ENCODE measurements at places on chromosomes 7 and 10. TPM values are rescaled to one million over a fixed set of nuclear protein-coding genes. Genes with fewer than 3 reads are reported as not detected.

The CYP2C19 gene
- total RNA-seq = not detected

The GNAT3 gene
- 0.26 TPM for total RNA-seq

The MYH16 gene
- not detected for total RNA-seq

The KNDC1 gene
- not detected for total RNA-seq

The PKD1L1 gene
- total RNA-seq = 2.8 TPM

The ASZ1 gene
- total RNA-seq = not detected

The TMEM196 gene
- not detected for total RNA-seq

The RNF133 gene
- not detected for total RNA-seq

GRCh38 chr7:12434012-12434642 lies 30.5 kb upstream of the VWDE start:
- no peak overlapping the region for H3K4me3 ChIP-seq
- H3K36me3 ChIP-seq = no peaks in the 10 kb centered on the region
- no peak overlapping the region for H3K27ac ChIP-seq
- H3K4me1 ChIP-seq = peaks cover 4% of the 10 kb centered on the region
- H3K27me3 ChIP-seq = no peaks in the 10 kb centered on the region
- peak; percentile 44 for DNase-seq

- no peak for DNase-seq
- no peaks in the 10 kb centered on the region for H3K36me3 ChIP-seq
- H3K27me3 ChIP-seq = no peaks in the 10 kb centered on the region
- H3K4me1 ChIP-seq = no peaks in the 10 kb centered on the region
- H3K4me3 ChIP-seq = no peak overlapping the region
- no peak overlapping the region for H3K27ac ChIP-seq
These were observed 122.6 kb downstream of the PON1 start for GRCh38 chr7:95201727-95202126.

DNA sequence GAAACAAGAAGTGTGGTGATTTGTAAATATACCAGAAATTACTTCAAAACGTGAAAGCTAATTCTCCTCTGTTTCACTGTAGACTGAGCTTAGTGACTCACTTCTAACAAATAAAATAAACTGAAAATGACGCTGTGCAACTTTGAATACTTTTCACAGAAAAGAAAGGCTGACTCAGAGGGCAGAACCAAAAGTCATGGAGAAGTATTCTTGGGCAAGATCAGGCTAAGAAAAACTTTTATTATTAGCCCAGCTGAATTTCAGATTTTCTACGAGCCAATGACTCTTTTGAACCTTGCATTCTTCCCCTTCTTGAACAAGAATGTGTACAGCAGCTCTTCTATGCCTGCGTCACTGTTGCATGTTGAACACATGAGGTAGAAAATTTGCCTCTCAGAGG lies 527.3 kb upstream of the GHITM start:
- H3K27me3 ChIP-seq = no peaks in the 10 kb centered on the region
- no peaks in the 10 kb centered on the region for H3K4me1 ChIP-seq
- H3K27ac ChIP-seq = no peak overlapping the region
- no peak for DNase-seq
- no peak overlapping the region for H3K4me3 ChIP-seq
- H3K36me3 ChIP-seq = no peaks in the 10 kb centered on the region

DNA sequence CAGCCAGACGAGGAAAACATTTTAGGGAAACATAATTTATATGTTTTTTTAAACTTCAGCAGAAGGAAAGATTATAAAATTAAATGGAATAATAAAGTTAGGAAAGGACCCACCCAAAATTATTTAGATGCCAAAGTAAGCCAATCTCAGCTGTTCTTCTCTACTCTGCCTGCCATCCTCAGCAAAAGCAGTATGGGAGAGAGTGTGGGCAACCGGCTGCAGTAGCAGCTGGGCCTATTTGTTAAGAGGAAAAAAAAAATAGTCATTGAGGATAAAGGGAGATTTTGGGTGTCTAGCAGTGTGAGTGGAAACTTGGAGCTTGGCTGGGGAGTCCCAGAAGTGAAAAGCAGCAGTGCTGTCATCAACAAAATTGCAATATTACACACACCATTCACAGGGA lies 15.4 kb downstream of the SEMA3E start:
- H3K27me3 ChIP-seq = no peaks in the 10 kb centered on the region
- no peak overlapping the region for H3K4me3 ChIP-seq
- H3K27ac ChIP-seq = no peak overlapping the region
- DNase-seq = no peak
- H3K36me3 ChIP-seq = no peaks in the 10 kb centered on the region

GRCh38 chr7:92421676-92422435 lies 25.4 kb upstream of the GATAD1 start:
- no peaks in the 10 kb centered on the region for H3K36me3 ChIP-seq
- H3K4me1 ChIP-seq = peaks cover 18% of the 10 kb centered on the region
- DNase-seq = no peak
- H3K27me3 ChIP-seq = no peaks in the 10 kb centered on the region
- no peak overlapping the region for H3K4me3 ChIP-seq

DNA sequence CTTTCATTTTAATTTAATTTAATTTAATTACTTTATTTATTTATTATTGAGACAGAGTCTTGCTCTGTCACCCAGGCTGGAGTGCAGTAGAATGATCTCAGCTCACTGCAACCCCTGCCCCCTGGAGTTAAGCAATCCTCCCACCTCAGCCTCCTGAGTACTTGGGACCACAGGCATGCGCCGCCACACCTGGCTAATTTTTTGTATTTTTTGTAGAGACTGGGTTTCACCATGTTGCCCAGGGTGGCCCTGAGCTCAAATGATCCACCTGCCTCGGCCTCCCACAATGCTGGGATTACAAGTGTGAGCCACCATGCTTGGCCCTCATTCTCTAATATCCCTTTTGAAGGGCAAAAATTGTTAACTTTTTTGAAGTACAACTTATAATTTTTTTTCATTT lies 92.9 kb downstream of the XRCC2 start:
- H3K4me1 ChIP-seq = no peaks in the 10 kb centered on the region
- H3K4me3 ChIP-seq = no peak overlapping the region
- H3K36me3 ChIP-seq = no peaks in the 10 kb centered on the region
- H3K27me3 ChIP-seq = no peaks in the 10 kb centered on the region

DNA sequence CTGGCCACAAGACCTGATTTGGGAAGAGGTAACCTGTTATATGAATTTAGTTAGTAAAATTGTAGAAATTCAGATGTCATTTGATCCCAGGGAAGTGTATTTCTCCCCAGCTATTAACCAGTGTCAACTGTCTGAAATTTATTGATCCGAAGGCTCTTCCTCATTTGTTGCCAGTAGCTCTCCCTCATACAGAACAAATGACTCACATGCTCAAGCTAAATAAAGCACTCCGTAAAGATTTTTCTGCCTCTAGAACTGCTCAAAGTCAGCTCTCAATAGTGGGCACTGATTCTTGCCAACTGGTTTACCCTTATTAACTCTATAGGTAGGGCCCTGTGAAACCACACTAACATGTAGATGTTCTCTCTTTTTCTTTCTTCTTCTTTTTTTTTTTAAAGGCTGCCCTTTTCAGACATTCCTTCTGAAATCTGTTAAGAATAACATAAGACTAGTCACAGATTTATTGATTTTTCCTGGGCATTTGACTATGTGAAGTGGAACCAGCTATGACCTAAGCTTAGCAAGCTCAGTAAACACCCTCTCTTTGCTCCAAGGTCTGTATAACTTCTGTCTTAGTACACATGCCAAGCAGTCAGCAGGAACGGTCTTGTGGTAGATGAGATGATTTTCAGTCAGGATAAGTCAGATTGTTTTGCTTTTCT lies 21.8 kb downstream of the RPA3 start:
- H3K27me3 ChIP-seq = no peaks in the 10 kb centered on the region
- no peak for DNase-seq
- no peaks in the 10 kb centered on the region for H3K36me3 ChIP-seq

- no peak overlapping the region for H3K4me3 ChIP-seq
- H3K4me1 ChIP-seq = no peaks in the 10 kb centered on the region
- no peak overlapping the region for H3K27ac ChIP-seq
- DNase-seq = no peak
- no peaks in the 10 kb centered on the region for H3K36me3 ChIP-seq
These were observed 277.6 kb downstream of the ELFN1 start for GRCh38 chr7:1947586-1948217.

DNA sequence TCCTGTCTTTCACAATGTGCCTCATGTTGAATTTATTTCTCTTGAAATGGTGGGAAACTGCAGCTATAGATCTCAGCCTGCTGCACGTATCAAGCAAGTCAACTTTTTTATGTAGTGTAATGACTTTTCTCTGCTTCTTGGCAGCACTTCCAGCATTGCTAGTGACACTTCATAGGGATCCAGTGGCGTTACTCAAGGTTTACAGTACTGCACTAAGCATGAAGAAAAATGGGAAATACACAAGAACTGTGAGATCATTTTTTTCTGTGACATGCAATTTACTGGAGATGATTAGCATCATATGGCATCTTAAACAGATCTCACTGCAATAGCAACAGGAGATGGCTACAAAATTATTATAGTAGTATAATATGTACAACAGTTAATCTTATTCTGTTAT lies 90.9 kb downstream of the POLR1F start:
- no peak overlapping the region for H3K4me3 ChIP-seq
- H3K36me3 ChIP-seq = no peaks in the 10 kb centered on the region
- H3K27ac ChIP-seq = no peak overlapping the region
- DNase-seq = no peak

DNA sequence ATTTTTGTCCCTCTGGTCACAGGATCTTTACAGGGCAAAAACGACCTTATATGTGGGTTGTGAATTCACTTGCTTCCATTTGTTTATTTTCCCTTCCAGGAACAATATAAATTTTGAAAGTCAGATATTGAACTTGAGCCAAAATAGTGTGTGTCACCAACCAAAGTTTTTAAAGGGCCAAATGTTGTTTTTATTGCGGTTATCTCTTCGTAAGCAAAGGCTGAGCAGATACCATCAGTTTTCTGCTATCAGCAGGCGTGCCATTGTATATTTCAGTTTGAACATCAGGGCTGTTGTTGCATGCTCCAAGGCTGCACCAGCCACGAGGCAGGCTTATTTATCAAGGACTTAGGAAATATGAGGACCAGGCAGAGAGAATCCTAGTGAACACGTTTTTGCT lies 160.3 kb downstream of the PAXIP1 start:
- DNase-seq = no peak
- no peaks in the 10 kb centered on the region for H3K4me1 ChIP-seq
- no peak overlapping the region for H3K27ac ChIP-seq
- H3K36me3 ChIP-seq = no peaks in the 10 kb centered on the region
- H3K27me3 ChIP-seq = no peaks in the 10 kb centered on the region
- no peak overlapping the region for H3K4me3 ChIP-seq

DNA sequence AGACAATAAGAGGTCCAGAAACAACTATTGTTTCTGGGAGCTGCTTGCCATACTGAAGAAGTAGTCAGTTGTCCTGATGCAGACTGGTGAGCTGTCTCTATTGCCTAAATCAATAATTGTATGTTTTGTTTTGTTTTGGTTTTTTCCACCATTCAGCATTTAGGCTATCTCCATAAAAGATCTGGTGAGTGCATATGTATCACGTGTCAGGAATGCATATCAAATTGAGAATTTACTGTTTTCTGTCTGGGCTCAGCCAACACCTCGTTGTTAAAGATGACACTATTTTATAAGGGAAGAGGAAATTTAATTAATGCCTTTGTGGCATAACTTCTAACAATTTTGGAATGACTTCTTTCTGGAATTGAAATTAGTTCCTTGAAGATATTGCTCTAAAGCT lies 66.2 kb downstream of the SORCS1 start:
- H3K27ac ChIP-seq = no peak overlapping the region
- no peak overlapping the region for H3K4me3 ChIP-seq
- H3K36me3 ChIP-seq = no peaks in the 10 kb centered on the region
- no peak for DNase-seq

DNA sequence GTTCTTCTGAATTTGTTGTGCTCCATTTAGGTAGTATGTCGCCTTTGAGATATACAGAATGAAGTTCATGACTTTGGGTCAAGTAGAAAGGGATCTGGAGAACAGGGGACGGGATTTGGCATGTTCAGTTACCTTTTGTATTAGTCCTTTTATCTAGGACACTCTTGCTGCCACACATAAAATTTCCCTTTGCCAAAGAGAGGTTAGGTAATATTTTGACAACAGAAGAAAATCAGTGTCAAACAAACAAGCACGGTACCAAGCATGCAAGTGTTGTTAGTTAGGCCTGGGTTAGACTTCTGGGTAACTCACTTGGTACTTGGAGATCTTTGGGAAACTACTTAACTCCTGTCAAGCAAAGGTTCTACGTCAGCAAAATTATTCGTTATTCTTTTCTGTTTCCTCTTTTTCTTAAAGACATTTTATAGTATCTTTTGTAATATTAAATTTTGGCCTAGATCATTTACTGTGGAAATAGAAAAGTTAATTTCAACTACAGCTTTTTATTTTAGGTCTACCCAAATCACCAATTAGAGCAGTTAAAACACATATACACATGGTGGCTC lies 116.7 kb downstream of the PLXDC2 start:
- no peak overlapping the region for H3K27ac ChIP-seq
- no peaks in the 10 kb centered on the region for H3K36me3 ChIP-seq
- no peaks in the 10 kb centered on the region for H3K27me3 ChIP-seq
- H3K4me3 ChIP-seq = no peak overlapping the region
- no peak for DNase-seq

- H3K4me1 ChIP-seq = peaks cover 5% of the 10 kb centered on the region
- H3K27ac ChIP-seq = no peak overlapping the region
- no peaks in the 10 kb centered on the region for H3K36me3 ChIP-seq
- 0 out of 2 replicates have a peak, but pooled peaks cover 3% of the 10 kb centered on the region for H3K27me3 ChIP-seq
- no peak for DNase-seq
- H3K4me3 ChIP-seq = no peak overlapping the region
These were observed 458.6 kb upstream of the KLF6 start for GRCh38 chr10:4243651-4244050.

- peaks cover 35% of the 10 kb centered on the region for H3K36me3 ChIP-seq
- H3K4me1 ChIP-seq = peaks cover 73% of the 10 kb centered on the region
- H3K4me3 ChIP-seq = peak overlapping the region; percentile 84
- peak overlapping the region; percentile 98 for H3K27ac ChIP-seq
- no peaks in the 10 kb centered on the region for H3K27me3 ChIP-seq
These were observed 1.0 kb downstream of the SYPL1 start for GRCh38 chr7:106110885-106111654.

DNA sequence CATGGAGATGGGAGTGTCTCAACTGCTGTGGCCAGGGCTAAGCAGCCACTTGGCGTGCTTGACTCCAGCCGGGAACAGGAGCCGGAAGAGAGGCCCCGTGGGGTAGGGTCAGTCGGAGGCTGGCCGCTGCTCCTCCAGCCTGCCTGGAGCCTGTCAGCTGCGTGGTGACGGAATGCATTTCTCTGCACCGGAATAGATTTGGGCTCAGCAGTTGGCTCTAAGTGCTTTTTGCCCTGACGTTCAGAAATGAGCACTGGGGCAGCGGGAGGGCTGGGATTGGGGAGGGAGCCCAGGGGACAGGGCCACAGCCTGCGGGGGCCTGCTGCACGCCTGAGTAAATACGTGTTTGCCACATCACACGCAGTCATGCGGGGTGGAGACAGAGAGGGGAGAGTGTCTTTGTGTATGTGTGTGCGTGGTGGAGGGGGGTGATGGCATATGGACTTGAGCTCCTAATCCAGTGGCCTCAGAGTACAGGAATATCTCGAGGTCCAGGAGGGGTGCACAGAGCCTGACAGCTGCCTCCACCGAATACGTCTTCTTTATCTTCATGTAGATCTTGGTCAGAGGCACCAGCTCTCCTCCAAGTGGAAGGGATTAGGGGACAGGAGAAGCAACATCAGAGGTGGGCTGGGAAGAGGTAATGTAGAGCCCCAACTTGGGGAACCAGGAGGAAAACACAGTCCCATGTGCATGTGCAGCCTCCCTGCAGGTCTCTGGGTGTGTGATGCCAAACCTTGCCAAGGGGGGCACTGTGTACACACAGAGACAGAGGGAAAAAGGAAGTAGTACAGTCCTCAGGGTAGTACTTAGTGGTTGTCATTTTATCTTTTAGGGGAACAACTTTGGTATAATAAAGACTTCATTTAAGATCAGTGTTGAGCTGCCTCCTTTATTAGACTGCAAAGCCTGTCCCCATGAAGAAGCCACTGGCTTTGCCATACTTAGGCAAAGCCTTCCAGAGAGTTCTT lies 151.4 kb downstream of the CDH23 start:
- no peaks in the 10 kb centered on the region for H3K36me3 ChIP-seq
- H3K27ac ChIP-seq = no peak overlapping the region
- H3K27me3 ChIP-seq = no peaks in the 10 kb centered on the region
- DNase-seq = peak; percentile 56
- no peak overlapping the region for H3K4me3 ChIP-seq
